ENCODE measurements at places on chromosomes 2 and 18. TPM values are rescaled to one million over a fixed set of nuclear protein-coding genes. Genes with fewer than 3 reads are reported as not detected.

GRCh38 chr2:45844796-45845457, 193.5 kb downstream of the PRKCE start:
- H3K4me1 ChIP-seq: peaks cover 9% of the 10 kb centered on the region
- no peaks in the 10 kb centered on the region for H3K27me3 ChIP-seq
- H3K4me3 ChIP-seq: no peak overlapping the region
- DNase-seq: no peak
- H3K27ac ChIP-seq: no peak overlapping the region

GRCh38 chr2:43486603-43487002, 109.2 kb downstream of the THADA start:
- no peak overlapping the region for H3K4me3 ChIP-seq
- no peak overlapping the region for H3K27ac ChIP-seq
- DNase-seq: peak; percentile 29
- peaks cover 37% of the 10 kb centered on the region for H3K4me1 ChIP-seq
- no peaks in the 10 kb centered on the region for H3K36me3 ChIP-seq

- no peak overlapping the region for H3K27ac ChIP-seq
- no peaks in the 10 kb centered on the region for H3K27me3 ChIP-seq
- no peaks in the 10 kb centered on the region for H3K4me1 ChIP-seq
- no peak for DNase-seq
- no peaks in the 10 kb centered on the region for H3K36me3 ChIP-seq
Measured at GRCh38 chr2:190180313-190181122, 118.0 kb upstream of the MSTN start.

GRCh38 chr2:114261366-114261765, 181.1 kb upstream of the DPP10 start:
- no peak overlapping the region for H3K4me3 ChIP-seq
- H3K4me1 ChIP-seq: no peaks in the 10 kb centered on the region
- H3K27ac ChIP-seq: no peak overlapping the region
- peaks cover 27% of the 10 kb centered on the region for H3K27me3 ChIP-seq
- no peak for DNase-seq

DNA sequence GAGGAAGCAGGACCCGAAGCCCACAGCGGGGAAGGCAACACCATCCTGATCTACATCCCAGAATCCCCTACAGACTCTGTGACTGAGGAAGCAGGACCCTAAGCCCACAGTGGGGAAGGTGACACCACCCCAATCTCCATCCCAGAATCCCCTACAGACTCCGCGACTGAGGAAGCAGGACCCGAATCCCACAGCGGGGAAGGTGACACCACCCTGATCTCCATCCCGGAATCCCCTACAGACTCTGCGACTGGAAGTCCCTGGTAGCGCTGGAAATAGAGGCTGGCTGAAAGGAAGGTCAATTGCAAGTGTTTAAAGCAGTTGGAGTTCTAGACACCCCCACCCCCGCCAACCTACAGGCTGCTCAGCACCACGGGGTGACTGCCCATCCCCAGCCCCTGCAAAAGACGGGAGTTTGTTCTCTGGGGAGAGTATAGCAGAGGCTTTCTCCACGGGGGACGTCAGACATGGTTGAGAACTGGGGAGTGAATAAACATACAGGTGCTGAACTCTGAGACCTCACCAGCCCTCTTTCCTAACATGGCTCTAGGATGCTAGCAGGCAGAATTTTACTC, 21.0 kb downstream of the CIB4 start:
- no peaks in the 10 kb centered on the region for H3K4me1 ChIP-seq
- DNase-seq: no peak
- H3K27me3 ChIP-seq: no peaks in the 10 kb centered on the region
- H3K4me3 ChIP-seq: no peak overlapping the region

GRCh38 chr2:240840435-240841060, 20.5 kb upstream of the KIF1A start:
- no peak overlapping the region for H3K4me3 ChIP-seq
- peak; percentile 73 for DNase-seq
- H3K27me3 ChIP-seq: peaks cover 29% of the 10 kb centered on the region
- no peak overlapping the region for H3K27ac ChIP-seq
- H3K4me1 ChIP-seq: no peaks in the 10 kb centered on the region

GRCh38 chr2:66050392-66050791, 384.5 kb upstream of the MEIS1 start:
- no peaks in the 10 kb centered on the region for H3K36me3 ChIP-seq
- no peak overlapping the region for H3K4me3 ChIP-seq
- DNase-seq: no peak
- H3K27me3 ChIP-seq: peaks cover 6% of the 10 kb centered on the region
- H3K4me1 ChIP-seq: peaks cover 12% of the 10 kb centered on the region

HTR2B gene
- total RNA-seq: not detected

EMILIN1 gene
- total RNA-seq: 0.69 TPM

IL36B gene
- total RNA-seq: not detected

YWHAQ gene
- total RNA-seq: 354 TPM

Data from PC-3 (cell line).